ENCODE measurements at places on chromosomes 3 and 15. TPM values are rescaled to one million over a fixed set of nuclear protein-coding genes. Genes with fewer than 3 reads are reported as not detected.

GRCh38 chr3:63975723-63976122 lies 47.6 kb downstream of the PSMD6 start:
- peak overlapping the region; percentile 47 for H3K27ac ChIP-seq
- DNase-seq = peak; percentile 47
- H3K27me3 ChIP-seq = no peaks in the 10 kb centered on the region
- peaks cover 3% of the 10 kb centered on the region for H3K36me3 ChIP-seq
- no peak overlapping the region for H3K4me3 ChIP-seq

GRCh38 chr15:80106051-80106450 lies 46.6 kb downstream of the ZFAND6 start:
- H3K27me3 ChIP-seq = no peaks in the 10 kb centered on the region
- H3K27ac ChIP-seq = peak overlapping the region; percentile 24
- no peak overlapping the region for H3K4me3 ChIP-seq
- DNase-seq = peak; percentile 77
- H3K36me3 ChIP-seq = no peaks in the 10 kb centered on the region

DNA sequence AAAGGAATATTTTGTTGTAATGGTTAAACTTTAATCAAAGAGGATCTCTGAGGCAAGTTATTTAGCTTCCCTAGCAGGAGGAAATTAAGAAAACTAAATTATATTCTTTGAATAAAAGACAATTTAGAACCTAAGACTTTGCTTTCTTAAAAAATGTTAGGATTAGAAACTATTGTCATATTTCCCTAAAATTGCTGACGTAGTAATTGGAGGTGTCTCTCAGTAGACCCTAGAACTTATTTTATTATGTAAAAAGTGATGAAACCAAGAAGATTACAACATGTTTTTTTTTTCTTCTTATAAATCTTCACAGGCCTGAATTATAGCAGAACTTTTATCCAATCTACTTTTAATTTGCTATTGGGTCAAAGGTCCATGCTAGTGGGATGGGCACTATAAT lies 363.3 kb upstream of the THRB start:
- H3K36me3 ChIP-seq = no peaks in the 10 kb centered on the region
- no peak for DNase-seq
- H3K4me1 ChIP-seq = no peaks in the 10 kb centered on the region
- no peaks in the 10 kb centered on the region for H3K27me3 ChIP-seq

DNA sequence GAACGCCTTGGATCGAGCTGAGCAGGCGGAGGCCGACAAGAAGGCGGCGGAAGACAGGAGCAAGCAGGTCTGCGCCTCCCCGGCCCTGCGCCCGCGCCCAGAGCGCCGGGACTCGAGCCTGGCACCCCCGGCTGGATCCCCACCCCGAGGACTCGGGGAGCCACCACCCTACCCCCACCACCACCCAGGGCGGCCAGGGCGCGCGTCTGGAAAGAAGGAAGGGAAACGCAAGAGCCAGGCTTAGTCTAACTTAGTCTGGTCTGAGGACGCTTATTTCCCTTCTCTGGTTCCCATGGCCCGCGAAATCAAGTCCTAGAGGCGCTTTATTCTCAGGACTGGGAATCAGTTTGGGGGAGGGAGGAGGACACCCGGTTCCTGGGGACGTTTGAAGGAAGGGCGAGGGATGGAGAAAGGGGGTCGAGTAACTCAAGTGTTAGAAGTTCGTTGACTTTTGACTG lies 359 bp downstream of the TPM1 start:
- H3K4me3 ChIP-seq = peak overlapping the region; percentile 99
- H3K27ac ChIP-seq = peak overlapping the region; percentile 92
- no peaks in the 10 kb centered on the region for H3K27me3 ChIP-seq
- peaks cover 40% of the 10 kb centered on the region for H3K36me3 ChIP-seq
- DNase-seq = no peak

DNA sequence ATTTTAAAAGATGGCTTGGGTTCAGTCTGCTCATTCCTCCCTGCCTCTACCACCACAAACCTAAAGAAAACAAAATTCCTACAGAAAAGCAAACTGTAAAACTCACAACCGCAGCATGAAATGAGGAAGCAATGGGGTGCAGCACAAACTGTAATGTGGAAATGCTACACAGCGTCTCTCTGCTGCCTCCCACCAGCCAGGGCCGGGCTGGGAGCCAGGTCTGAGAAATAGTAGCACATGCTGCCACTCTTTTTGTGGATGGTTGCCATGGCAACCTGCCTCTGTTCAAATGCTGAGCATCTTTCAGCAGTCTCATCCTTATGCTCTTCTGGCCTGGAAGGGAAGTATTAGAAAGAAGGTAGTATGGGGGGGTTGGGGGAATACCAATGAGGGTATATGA lies 55.4 kb downstream of the EOMES start:
- peaks cover 5% of the 10 kb centered on the region for H3K4me1 ChIP-seq
- H3K27me3 ChIP-seq = no peaks in the 10 kb centered on the region
- no peak overlapping the region for H3K27ac ChIP-seq
- no peak overlapping the region for H3K4me3 ChIP-seq

- no peak for DNase-seq
- H3K36me3 ChIP-seq = no peaks in the 10 kb centered on the region
- no peaks in the 10 kb centered on the region for H3K27me3 ChIP-seq
- H3K4me1 ChIP-seq = no peaks in the 10 kb centered on the region
- H3K4me3 ChIP-seq = no peak overlapping the region
- H3K27ac ChIP-seq = no peak overlapping the region
These were observed 75.9 kb upstream of the TMC3 start for GRCh38 chr15:81449836-81450474.

DNA sequence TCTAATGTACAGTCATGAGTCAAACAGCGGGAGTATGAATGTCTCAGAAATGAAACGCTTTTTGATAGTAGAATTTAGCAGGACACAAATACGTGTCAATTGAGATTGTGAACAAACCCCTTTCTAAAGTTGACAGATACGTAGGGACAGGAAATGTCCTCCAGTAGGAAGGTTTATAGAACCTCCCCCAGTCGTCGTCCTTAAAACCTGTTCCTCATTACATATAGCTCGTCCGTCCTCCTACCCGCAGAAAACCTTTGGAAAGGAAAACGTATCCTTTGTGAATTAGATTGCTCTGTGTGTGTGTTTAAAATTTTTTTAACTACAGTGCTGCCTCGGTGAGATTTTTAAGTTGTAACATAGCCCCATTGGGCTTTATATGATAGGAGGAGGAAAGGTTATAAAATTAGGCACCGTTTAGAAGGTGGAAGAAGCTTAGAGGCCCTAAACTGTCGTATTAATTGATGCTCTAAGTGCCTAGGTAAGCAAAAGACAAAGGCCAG lies 4.1 kb downstream of the UBE2E1 start:
- no peaks in the 10 kb centered on the region for H3K36me3 ChIP-seq
- no peak for DNase-seq
- no peak overlapping the region for H3K27ac ChIP-seq
- H3K27me3 ChIP-seq = no peaks in the 10 kb centered on the region
- peaks cover 13% of the 10 kb centered on the region for H3K4me1 ChIP-seq
- H3K4me3 ChIP-seq = peak overlapping the region; percentile 67

DNA sequence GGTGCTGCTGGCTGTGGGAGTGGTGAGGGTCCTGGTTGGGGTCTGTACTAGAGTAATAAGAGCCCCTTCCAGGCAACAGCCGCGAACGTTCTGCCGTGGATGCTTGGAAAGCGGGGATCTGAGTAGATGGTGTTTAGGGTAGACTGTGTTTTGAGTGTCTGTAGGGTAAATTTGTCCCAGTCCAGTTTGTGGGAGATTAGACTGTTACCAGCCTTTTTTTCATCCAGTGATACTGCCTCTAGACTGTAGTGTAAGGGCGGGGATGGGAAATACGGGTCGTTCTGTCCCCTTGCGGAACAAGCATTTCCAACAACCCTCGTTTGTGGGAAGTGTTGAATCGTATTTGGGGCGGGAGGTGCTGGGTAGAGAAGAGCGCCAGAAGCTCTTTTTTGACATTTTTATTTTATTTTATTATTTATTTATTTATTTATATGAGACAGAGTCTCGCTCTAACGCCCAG lies 424 bp downstream of the HAUS2 start:
- no peaks in the 10 kb centered on the region for H3K27me3 ChIP-seq
- H3K4me3 ChIP-seq = peak overlapping the region; percentile 94
- peak; percentile 18 for DNase-seq
- no peaks in the 10 kb centered on the region for H3K36me3 ChIP-seq
- peaks cover 8% of the 10 kb centered on the region for H3K4me1 ChIP-seq
- peak overlapping the region; percentile 86 for H3K27ac ChIP-seq

DNA sequence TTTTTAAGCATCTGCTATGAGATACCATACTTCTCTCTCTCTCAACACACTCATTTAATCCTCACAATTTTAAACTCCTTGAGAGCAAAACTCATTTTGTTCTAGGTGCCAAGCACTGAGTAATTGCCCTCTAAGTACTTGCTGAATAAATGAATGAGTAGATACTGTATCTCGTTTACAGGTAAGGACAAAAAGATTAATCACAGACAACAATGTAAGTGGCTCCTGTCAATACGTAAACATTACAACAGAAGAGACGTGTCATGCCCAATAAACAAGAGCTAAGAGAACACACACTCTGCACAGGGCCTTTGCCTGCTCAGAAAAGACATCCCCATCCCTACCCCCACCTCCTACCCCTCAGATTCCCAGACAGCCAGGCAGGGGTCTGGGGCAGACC lies 59.8 kb downstream of the CHSY1 start:
- peaks cover 3% of the 10 kb centered on the region for H3K36me3 ChIP-seq
- H3K4me3 ChIP-seq = no peak overlapping the region
- no peaks in the 10 kb centered on the region for H3K27me3 ChIP-seq
- peaks cover 45% of the 10 kb centered on the region for H3K4me1 ChIP-seq
- no peak for DNase-seq

GRCh38 chr3:129855170-129855831 lies 38.2 kb downstream of the TMCC1 start:
- no peaks in the 10 kb centered on the region for H3K27me3 ChIP-seq
- no peak overlapping the region for H3K4me3 ChIP-seq
- peaks cover 14% of the 10 kb centered on the region for H3K4me1 ChIP-seq
- DNase-seq = peak; percentile 46

DNA sequence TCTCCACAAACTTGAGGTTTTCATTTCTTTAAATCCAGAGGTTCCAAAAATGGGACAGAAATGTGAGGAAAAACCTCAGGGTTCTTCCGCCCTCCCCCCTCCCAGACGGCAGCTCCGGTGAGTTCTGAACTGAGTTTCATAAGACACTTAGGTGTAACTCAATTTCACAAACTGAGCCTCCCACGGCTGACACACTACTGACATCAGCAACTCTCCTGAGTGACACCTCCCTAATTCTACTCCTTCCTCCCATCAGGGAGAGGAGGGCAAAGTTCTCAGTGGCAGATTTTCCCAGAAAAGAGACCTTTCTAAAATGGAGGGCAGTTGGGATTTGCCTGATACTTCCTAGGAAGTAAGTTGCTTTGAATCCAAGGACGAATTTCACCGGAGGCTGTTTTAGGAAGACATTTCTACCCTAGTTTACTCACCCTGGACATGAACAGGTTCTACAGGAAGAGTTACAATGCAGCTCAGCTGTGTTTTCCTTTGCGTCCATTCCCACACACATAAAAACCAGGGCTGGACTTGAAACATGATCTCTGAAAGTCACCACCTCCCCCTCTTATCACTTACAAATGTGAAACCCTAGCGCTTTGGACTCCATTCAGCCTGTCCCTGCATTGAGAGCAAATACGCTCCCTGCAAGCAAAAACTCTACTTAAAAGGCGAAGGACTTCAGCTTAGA lies 78.1 kb upstream of the LMOD3 start:
- DNase-seq = peak; percentile 59
- no peaks in the 10 kb centered on the region for H3K4me1 ChIP-seq
- no peaks in the 10 kb centered on the region for H3K27me3 ChIP-seq

DNA sequence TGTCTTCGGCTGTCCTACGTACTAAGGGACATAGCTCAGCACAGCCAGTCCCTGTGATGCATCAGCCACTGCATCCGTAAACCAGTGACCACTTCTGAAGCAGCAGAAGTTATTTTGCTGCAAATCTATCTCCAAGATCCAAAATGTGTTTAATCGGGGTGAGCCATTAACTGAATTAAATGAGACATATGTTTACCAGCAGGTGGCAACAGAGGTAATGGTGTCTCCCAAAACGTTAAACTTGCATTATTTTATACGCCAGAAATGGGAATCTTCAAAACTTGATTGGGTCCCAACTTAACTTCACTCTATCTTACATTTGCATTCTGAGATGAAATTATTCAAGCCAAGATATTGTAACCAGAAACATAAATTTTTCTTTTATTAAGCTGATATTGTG lies 75.3 kb upstream of the BOC start:
- H3K27me3 ChIP-seq = no peaks in the 10 kb centered on the region
- H3K36me3 ChIP-seq = no peaks in the 10 kb centered on the region
- no peak overlapping the region for H3K4me3 ChIP-seq
- no peak overlapping the region for H3K27ac ChIP-seq
- H3K4me1 ChIP-seq = peaks cover 4% of the 10 kb centered on the region

GRCh38 chr15:39134282-39134681 lies 446.6 kb upstream of the THBS1 start:
- peaks cover 44% of the 10 kb centered on the region for H3K4me1 ChIP-seq
- H3K27ac ChIP-seq = no peak overlapping the region
- H3K4me3 ChIP-seq = no peak overlapping the region
- H3K27me3 ChIP-seq = no peaks in the 10 kb centered on the region
- no peak for DNase-seq

- no peak overlapping the region for H3K27ac ChIP-seq
- no peaks in the 10 kb centered on the region for H3K36me3 ChIP-seq
- no peaks in the 10 kb centered on the region for H3K4me1 ChIP-seq
- H3K27me3 ChIP-seq = no peaks in the 10 kb centered on the region
- DNase-seq = no peak
- no peak overlapping the region for H3K4me3 ChIP-seq
These were observed 8.5 kb upstream of the PPARG start for GRCh38 chr3:12280357-12280806.

USP50 gene
- 0.34 TPM for total RNA-seq

PLAAT1 gene
- 3.9 TPM for total RNA-seq

CD96 gene
- 1.0 TPM for total RNA-seq

IL5RA gene
- total RNA-seq = not detected

NOX5 gene
- 0.09 TPM for total RNA-seq

Data from astrocyte (in vitro differentiated cells and primary cell).